ENCODE measurements at places on chromosomes 1 and 21.

GRCh38 chr1:216020743-216021345 is 402.4 kb downstream of the USH2A start:
- no peak for DNase-seq

DNA sequence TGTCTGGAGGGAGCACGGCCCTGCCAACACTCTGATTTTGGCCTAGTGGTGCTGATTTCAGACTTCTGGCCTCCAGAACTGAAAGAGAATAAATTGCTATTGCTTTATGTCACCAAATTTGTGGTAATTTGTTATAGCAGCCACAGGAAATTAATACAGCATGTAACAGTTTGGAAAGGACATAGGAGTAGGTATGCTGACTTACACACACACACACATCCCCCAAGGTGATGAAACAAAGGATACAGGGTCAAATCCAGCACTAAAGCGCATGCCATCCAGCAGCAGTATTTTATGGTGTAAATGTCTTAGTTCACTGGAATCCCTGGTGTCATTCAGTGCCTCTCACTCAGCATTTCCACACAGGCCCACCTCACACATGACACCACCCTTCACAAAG is 72.2 kb upstream of the MAN1A2 start:
- DNase-seq = no peak

DNA sequence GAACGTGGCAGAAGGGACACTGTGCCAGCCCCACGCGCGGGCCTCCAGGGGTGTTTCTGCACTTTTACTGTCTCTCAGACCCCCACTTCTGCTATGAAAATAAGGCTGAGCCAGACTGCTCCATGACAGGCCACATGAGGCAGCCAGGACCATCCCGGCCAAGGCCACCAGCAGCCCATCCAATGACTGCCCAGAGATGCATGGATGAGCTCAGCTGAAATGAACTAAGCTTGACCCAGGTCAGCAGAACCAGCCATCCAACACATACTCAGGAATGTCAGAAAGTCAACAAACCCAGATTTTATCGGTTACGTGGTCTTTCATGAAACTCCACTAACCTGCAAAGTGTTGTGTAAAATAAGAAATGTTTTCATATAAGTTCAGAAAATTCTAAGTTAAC is 51.2 kb downstream of the CCDC185 start:
- DNase-seq = no peak

- DNase-seq = no peak
Measured at GRCh38 chr1:59986516-59987310, 60.1 kb upstream of the CYP2J2 start.

DNA sequence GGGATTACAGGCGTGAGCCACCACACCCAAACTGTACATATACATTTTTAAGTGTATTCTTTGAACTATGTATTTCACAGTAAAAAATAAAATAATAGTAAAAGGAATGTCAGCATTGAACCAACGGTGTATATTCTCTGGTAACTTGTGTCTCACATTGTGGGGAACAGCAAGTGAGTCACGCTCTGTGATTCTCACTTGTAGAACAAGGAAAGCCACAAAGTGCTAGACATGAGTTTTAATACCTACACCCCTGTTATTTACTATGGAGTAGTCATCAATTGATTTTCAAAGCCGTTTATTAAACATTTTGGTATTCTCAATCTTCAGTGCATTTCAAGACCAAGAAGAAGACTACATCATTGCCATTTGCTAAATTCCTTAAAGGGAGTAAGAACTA is 197.2 kb downstream of the GPATCH2 start:
- DNase-seq = no peak

DNA sequence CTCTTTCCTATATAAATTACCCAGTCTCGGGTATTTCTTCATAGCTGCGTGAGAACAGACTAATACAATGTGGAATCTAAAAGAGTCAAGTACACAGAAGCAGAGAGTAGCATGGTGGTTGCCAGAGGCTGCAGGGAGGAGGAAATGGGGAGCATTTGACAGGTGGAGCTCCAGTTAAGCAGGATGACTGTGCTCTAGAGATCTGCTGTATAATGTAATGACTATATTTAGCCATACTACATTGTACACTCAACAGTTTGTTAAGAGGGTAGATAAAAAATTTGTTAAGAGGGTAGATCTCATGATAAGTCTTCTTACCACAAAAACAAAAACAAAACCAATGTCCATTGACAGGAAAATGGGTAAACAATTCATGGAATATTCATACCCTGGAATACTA is 82.1 kb downstream of the MT1HL1 start:
- DNase-seq = no peak

GRCh38 chr1:24198766-24199165 is 11.7 kb upstream of the IFNLR1 start:
- DNase-seq = no peak

DNA sequence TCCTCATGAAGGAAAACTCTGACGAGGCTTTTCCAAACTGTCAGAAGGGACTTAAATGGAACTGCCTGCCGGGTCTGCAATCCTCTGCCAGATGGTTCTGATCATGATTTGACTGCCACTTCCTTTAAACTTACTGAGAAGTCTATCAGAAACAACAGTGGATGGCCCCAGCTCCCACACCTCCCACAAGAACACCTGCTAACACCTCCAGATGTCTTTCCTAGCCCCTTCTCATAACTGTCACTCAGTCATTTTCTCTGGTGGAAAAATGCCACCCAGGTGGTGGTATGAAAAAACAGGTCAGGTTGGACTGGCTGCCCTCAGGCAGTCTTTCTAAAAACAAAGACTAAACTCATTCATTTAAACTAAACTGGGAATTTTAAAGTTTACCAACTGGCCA is 66.7 kb upstream of the ABCD3 start:
- DNase-seq = no peak
